ENCODE measurements at places on chromosomes 11 and 22. TPM values are rescaled to one million over a fixed set of nuclear protein-coding genes. Genes with fewer than 3 reads are reported as not detected.
A peak's percentile ranks its signal among the peaks of the same experiment; 100 is the strongest.

DNA sequence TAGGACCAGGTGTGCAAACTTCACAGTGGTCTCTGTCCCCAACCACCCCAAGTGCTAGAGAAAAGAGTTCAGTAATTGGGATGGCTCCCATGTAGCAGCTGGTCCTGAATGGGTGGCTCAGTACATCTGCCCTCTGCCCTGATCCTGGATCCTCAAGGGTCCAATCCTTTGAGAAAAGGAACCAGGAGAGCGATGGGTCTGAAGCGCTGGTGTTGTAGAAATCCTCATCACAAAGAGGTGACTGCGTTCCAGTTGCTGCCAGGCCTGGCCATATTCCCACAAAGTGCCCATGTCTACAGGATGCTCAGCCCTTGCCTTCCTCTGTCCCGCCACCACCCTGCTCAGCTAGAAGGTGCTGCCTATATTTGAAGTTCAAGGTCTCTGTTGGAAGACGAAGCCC, 6.2 kb upstream of the C22orf39 start:
- no peak for DNase-seq

DNA sequence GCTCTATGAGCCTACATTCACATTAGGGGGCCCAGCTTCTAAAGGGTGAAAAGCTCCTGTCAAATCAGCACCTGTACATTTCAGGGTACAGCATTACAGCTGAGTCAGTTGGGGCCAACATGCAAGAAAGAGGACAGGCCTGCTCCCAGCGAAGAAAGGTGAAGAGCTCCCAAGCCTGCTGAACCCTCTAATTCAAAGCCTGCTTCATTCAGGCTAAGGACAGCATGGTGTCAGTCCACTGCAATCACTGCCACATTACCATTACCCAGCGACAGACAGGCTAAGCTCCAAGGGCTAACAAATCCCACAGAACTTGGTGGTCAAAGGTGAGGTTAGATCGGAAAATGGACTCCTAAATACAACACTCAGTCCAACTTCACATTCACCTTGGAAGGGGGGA, 65.4 kb upstream of the CHRM4 start:
- no peak for DNase-seq

DNA sequence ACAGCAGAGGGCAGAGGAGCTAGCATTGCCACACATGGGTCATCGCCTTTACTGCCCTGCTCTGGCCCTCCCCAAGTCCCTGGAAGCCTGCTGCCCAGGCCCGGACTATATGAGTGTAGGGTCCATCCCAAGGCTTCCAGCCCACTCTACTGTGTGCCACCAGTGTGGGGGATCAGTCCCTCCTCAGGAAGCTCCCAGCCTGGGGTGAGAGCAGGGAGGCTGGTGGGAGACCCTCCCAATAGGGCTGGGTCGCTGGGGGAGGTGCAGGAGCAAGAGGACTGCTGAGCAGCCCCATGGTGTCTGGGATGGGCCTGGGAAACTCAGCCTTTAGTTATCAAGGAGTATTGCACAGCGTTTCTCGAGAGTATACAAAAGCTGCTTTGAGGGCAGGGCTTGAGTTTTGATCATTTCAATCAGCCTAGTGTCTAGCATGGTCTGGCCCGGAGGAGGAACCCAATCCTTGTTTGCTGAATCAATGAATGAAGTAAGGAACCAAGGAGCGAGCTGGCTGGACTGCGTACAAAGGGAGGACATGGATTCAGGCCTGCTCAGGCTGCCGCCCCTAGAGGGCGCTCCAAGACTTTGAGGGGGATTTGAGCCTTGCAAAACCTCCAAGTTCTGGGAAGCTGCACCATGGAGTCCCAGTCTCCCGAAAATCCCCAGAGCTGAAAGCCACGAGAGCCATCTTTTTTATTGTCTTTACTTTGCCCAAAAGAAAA, 89.0 kb upstream of the PARVA start:
- DNase-seq, result peak; percentile 31

GRCh38 chr11:41532413-41532812, 73.0 kb upstream of the LRRC4C start:
- DNase-seq, result no peak

The CELSR1 gene
- polyA plus RNA-seq, result 1.1 TPM

DNA sequence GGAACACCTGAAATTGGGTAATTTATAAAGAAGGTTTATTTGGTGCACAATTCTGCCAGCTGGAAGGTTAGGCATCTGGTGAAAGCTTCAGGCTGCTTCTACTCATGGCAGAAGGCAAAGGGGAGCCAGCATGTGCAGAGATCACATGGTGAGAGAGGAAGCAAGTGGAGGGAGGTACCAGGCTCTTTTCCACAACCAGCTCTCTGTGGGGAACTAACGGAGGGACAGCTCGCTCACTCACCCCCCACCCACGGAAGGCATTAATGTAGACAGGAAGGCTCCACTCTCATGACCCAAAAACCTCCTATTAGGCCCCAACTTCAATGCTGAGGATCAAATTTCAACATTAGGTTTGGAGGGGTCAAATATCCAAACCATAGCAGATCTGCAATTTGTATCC, 75.6 kb upstream of the ARHGAP32 start:
- no peak for DNase-seq

GRCh38 chr11:123537726-123538125, 107.7 kb downstream of the GRAMD1B start:
- DNase-seq, result no peak
